Fibroblast of mammary gland (primary cell): ENCODE measurements at places on chromosomes 6 and 20.

GRCh38 chr6:118709859-118710350, 58.5 kb upstream of the CEP85L start:
- peak; percentile 81 for DNase-seq

GRCh38 chr6:166760288-166760687, 133.2 kb upstream of the RPS6KA2 start:
- DNase-seq, result no peak

GRCh38 chr6:7637533-7637932, 47.5 kb downstream of the SNRNP48 start:
- DNase-seq, result no peak

GRCh38 chr6:133973109-133973971, 20.3 kb downstream of the TBPL1 start:
- peak; percentile 70 for DNase-seq

GRCh38 chr6:53811082-53811481, 16.3 kb downstream of the LRRC1 start:
- no peak for DNase-seq

DNA sequence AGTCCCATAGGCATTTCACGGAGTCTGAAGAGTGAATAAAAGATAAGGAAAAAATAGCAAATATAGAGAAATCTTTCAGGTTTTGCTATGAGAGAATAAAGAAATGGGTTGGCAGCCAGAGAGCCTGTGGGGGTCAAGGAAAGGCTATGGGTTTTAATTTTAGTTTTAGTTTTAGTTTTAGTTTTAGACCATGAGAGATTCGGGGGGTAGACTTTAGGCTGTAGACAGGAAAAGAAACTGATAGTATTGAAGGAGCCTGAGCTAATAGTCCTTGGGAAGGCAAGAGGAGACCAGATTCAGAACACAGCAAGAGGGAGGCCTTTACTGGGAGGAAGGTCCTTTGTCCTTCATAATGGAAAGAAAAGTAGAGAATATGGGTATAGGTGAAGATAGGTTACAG, 19.3 kb downstream of the DOP1A start:
- no peak for DNase-seq

- no peak for DNase-seq
Observed at GRCh38 chr6:15032015-15032414, 213.9 kb upstream of the JARID2 start.

GRCh38 chr20:40704828-40705227, 15.8 kb upstream of the MAFB start:
- no peak for DNase-seq

- DNase-seq, result no peak
Observed at GRCh38 chr20:48158014-48158413, 372.7 kb upstream of the SULF2 start.

- DNase-seq, result peak; percentile 94
Observed at GRCh38 chr6:43093436-43094289, 17.5 kb downstream of the PTK7 start.

- peak; percentile 1 for DNase-seq
Observed at GRCh38 chr6:145453376-145453775, 281.9 kb downstream of the EPM2A start.

DNA sequence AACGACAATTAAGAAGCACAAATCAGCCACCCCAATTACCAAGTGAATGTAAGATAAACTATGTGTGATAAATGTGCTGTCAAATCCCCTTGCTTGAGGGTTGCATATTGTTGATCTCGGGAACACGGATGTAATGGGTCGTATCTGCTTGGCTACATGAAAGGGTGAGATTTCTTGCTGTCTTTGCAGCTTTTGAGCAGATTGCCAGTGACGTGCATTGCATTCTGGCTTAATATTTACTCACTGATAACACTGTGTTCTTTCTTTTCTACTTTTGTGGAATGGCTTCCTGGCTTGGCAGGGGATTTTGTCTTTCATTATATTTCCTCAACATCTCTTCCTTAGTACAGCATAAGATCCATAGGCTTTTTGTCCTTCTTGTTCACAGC, 10.5 kb upstream of the FAM210B start:
- no peak for DNase-seq

- no peak for DNase-seq
Observed at GRCh38 chr6:13423252-13423651, 64.1 kb downstream of the GFOD1 start.

- no peak for DNase-seq
Observed at GRCh38 chr6:21972516-21972915, 324.3 kb downstream of the PRL start.

- peak; percentile 46 for DNase-seq
Observed at GRCh38 chr20:47950124-47950912, 165.0 kb upstream of the SULF2 start.

GRCh38 chr6:142088858-142089216, 43.9 kb upstream of the GJE1 start:
- DNase-seq, result peak; percentile 47

- DNase-seq, result no peak
Observed at GRCh38 chr20:38810926-38811630, 5.6 kb downstream of the PPP1R16B start.

DNA sequence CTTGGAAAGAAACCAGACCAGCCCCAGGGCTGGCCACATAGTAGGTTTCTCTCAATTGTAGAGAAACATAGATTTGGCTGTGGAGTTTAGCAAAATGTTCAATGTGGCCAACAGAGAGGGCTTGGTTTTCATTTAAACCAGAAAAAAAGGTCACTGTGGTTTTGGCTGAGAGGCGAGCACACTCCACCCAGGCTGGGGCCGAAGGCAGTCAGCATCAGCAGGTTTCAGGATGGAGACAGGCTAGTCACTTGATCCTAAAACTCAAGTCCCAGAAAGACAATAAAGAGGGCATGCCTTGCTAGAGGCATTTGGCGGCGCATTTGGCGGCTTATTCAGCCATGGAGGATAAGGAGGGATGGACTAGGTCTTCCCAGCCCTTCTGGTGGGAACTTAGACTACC, 73.1 kb downstream of the PRND start:
- DNase-seq, result peak; percentile 37

DNA sequence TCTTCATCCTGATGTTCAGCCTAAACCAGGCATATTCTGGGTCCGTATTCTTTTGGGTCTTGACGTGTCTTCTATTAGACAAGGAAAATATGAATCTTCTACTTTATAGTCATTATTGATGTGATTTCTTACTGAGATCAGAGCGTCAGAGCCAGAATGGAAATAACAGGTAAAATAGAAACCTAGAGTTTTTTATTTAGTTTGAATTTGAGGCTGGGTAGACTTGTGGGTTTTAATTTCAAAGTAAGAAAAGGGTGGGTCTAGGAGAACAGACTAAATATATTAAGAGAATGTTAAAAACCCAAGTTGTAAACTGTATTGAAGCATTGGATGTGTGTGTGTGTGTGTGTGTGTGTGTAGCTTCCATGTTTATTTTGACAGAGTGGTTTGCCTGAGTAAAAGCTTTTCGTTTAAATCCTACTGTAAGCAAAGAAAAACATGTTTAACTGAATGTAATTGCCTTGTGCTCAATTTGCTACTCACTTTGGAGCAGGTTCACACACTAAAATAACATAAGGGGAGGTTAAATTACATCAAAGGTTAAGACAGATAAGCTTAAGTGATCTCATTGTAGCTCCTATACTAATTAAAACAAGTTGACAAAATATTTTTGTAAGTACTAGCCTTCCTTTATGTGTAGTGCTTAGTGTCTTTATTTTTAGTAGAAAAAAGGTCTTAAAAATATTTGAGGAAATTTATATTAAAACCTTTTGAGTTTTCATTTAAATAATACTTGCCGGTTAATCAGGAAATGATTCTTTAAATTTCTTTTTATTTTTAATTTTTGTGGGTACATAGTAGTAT, 17.4 kb downstream of the HECA start:
- no peak for DNase-seq

GRCh38 chr6:1385129-1386037, 4.0 kb upstream of the FOXF2 start:
- DNase-seq, result no peak

- no peak for DNase-seq
Observed at GRCh38 chr6:155194399-155194798, 69.4 kb upstream of the CLDN20 start.

GRCh38 chr6:89727501-89727900, 89.0 kb upstream of the LYRM2 start:
- DNase-seq, result no peak

DNA sequence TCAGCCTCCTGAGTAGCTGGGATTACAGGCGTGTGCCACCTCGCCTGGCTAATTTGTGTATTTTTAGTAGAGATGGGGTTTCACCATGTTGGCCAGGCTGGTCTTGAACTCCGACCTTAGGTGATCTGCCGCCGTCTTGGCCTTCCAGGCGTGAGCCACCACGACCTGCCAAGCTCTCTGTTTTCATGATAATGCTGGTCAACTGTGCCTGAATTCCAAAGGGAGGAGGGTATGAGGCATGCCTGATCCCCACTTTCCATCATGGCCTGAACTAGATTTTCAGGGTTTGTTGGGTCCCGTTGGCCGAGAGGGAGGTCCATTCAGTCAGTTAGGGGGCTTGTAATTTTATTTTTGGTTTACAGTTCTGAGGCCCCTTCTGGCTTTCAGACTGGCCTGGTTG, 28.0 kb upstream of the ANGPT4 start:
- DNase-seq, result no peak

DNA sequence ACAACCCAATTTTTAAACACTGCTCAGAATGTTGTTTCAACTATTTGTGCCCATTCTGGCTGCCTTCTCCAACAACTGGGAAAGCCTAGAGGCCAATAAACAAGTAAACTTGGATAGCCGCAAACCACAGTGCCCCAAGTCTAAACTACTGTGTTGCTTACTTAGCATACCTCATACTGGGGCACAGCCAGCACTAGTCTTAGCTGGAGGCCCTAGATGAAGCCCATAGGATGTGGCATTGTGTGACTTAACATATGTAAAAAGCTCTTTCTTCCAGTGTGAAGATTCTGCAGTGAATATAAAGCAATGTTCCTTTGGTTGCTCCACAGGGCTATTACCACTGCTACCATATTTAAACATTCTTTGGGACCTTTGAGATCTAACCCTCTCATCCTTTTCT, 564.3 kb upstream of the NRSN1 start:
- DNase-seq, result no peak

- no peak for DNase-seq
Observed at GRCh38 chr20:41167481-41168253, 30.3 kb downstream of the PLCG1 start.

DNA sequence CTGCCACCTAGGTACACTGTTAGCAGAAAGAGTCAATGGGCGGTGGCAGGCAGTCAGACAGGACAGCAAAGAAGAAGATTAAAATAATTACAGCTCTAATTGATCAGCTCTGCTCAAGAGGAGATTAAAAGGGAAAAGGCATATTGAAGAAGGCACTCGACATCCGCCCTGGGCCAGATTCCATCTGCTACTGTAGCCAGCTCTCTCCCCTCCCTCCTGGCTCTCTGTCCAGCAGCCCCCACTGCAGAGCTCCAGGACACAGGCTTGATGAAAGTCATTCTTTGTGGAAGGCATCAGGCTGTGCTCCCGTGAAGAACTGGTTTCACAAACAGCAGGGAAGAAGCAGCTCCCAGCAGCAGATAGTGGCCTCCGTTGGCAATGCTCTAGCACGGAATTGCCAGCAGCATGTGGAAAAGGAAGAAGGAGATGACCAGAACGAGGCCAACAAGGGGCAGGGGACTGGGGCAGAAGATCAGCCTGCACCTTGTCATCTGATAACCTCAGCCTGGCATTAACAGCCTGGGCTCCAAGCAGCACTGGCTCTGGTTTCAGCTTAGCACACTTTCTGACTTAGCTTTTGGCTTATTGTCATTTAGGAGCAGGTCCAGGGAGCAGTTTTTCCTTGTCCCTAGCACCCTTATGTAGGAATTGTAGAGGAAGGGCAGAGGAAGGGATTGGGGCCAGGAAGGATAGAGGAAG, 465.9 kb downstream of the KIF16B start:
- DNase-seq, result no peak

DNA sequence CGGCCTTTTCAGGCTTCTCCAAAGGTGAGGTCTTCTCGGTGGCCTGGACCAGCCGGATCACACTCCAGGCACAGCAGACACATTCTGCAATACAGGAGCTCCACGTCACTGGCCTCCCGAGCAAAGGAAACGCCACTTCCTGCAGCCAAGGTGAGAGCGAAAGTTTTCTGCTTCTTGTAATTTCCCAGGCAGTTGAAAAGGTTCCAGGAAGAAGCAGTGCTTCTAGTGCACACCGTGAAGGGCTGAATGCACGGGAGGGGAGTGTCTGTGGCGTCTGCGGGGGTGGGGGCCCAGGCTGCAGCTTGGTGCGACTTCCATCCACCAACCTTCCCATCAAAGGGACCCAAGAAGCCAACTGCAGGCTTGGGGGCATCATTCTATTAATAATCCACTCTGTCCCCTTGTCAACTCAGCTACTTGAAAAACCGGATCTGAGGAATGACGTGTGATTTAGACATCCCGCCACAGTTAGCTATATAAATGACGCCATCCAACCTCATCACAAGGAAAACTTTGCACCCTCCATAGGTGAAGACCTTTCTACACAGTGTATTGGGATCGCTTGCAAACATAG, 61.1 kb downstream of the NFATC2 start:
- no peak for DNase-seq

- DNase-seq, result no peak
Observed at GRCh38 chr6:78398292-78398691, 469.1 kb upstream of the IRAK1BP1 start.

GRCh38 chr6:63347599-63347998, 27.8 kb upstream of the LGSN start:
- peak; percentile 95 for DNase-seq

DNA sequence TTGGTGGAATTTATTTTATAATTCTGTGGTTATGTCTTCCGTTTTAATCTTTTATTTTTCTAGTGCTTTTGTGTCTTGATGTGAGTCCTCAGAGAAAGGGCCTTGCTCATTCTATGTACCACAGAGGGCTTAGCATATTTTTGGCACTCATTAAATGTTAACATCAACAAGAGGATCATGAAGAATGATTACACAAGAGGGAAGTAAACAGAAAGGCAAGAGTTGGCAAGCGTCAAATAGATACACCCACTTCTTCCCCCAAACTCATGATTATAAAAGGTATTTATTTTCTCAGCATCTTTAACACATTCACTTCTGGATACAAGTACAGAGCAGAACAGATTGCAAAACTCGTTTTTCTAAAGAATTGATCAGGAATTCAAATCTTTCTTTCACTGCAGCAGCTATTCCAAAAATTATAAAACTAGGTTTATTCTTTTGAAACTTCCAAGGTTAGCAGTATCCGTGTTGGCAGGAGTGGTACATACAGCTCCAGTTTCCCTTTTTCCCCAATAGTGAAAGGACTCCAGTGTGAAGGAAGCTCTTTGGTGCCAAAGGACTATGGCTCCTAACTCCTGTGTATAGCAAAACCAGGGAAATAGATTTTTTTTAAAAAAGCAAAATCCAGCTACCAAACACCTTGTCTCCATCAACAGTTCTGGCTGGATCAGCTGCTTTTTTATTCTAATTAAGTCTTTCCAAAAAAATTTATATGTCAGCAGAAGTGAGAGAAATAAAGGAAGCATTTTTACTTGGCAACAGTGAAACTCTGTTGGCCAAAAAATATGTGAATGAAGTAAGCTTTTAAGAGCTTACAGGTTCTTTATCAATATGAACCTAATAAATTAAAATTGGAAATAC, 221.9 kb downstream of the ADGRG6 start:
- peak; percentile 68 for DNase-seq

GRCh38 chr6:33000055-33000454, 9.3 kb downstream of the HLA-DOA start:
- DNase-seq, result no peak

GRCh38 chr6:16669227-16669626, 92.0 kb downstream of the ATXN1 start:
- peak; percentile 91 for DNase-seq
